CD4-positive, alpha-beta T cell treated with Interleukin-17A for 4 hours (primary cell): ENCODE measurements at places on chromosomes 16 and 17.

DNA sequence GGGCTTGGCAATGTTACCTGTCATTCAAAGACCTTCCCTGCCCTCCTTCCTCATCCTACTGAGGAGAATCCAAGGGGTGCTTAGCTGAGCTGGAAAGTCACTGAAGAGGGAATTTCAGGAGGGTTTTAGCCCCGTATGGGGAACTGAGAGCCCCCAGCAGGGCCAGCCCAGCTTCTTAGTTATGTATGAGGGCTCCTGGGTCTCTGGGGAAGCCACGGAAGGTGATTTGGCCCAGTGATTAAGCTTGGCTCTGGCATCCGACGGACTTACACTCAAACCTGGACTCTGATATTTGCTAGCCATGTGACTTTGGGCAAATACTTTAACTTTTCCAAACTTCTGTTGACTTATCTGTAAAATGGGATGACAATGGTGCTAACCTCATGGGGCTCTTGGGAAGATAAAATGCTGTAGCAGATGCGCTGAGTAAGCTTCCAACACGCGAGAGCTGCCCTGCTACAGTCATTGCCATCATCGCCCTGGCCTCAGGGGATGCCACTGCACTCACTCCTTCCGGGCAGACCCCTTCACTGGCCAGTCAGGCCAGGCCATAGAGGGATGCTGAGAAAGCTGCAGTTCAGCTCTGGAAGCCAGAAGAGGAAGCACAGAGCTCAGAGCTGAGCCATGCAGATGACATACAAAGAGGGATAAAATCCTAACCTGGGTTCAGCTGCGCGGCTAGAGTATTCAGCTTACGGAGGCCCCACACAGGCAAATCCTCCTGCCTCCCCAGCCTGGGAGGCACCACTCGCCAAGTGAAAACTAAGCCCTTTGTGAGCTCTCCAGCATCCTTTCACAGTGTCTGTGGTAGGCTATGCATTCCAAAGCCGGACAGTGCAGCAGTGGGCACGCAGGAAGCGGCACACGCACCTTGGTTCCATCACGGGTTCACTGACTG lies 44.9 kb upstream of the PIK3R6 start:
- DNase-seq: no peak

GRCh38 chr16:14672403-14672971 lies 21.6 kb downstream of the PLA2G10 start:
- DNase-seq: no peak

DNA sequence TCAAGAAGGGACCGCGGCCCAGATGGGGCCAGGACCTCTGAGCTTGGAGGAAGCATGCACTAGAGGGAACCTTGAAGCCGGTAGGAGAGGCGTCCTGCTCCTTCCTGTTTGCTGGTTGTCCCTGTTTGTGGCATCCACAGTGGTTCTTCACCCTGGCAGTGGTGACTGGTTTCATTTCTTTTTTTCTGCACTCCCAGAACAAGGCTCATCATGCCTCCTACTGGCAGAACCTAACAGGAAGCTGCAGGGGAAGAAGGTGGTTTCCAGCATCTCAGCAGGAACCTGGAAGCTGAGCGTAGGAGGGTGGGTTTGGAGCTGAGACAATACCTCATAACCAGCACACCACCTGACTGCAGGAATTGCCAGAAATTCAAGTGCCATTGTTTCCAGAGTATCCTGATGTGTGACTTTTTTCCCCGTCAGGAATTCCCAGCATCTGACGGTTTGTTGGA lies 5.8 kb downstream of the TMEM231 start:
- peak; percentile 19 for DNase-seq

DNA sequence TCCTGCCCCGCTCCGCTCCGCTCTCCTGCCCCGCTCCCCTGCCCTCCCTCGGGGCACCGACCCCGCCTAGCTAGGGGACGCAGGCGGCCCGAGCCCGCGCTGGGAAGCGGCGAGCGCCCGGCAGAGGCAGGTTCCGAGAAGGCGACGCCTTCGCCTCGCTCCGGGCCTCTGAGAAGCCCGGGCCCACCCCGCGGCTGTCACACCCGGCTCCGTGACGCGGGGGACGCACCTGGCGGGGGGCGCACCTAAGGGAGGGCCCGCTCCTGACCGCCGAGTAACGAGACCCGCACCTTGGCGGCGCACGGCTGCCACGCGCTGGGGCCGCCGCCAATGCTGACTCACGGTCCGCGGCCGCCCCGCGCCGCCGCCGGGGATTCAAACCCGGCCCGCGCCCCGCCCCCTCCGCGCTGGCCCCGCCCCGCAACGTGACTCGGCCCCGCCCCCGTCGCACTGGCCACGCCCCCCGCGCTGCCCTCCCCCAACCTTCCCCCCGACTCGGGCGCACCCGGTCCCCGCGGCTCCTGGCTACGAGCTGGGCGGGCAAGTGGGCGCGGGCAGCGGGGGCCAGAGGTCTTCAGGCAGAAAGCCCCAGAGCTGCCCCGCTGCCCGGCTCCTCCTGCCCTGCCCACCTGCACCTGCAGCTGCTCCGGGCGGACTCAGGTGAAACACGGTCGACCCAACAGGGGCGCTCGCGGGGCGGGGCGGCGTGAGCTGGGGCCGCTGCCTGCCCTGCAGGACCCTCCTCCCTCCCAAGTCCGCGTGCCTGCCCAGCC lies 27.8 kb downstream of the GNPTG start:
- peak; percentile 74 for DNase-seq
